ENCODE measurements at places on chromosomes 5 and 9. TPM values are rescaled to one million over a fixed set of nuclear protein-coding genes. Genes with fewer than 3 reads are reported as not detected.

GRCh38 chr5:151886546-151887275 is 37.9 kb downstream of the GLRA1 start:
- no peak for DNase-seq

DNA sequence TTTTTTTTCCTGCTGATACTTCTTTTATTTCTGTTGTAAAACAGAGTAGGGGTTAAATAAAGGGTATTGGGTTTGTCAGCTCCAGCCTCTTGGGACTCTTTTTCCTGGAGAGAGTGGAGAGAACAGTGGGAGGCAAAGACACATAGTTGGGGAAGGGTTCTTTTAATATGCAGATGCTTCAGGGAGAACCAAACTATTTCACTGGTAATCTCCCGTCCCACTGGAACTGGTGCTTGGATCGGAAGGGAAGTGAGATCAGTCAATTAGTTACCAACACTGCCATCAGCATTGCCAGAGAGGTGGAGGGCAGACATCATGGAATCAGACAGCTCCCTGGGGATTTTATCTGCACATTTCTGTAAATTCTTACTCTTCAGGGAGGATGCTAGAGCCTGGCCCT is 47.6 kb upstream of the ELOVL7 start:
- DNase-seq = no peak

DNA sequence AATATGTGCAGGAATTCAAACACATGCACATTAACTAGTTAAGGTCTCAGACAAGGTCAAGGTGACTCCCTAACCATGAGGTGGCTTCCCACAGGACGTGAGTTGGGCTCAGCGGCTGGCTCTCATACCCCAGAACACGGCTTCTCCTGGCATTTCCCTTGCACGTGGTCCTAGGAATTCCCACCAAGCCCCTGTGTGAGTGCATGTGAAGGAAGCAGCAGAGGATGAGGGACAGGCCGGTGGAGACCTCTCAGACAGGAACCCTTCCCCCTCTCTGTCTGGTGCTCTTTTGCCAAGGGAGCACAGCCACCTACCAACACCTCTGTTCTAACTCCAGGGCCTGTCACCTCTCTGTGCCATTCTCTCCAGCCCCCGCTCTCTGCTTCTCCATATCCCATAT is 271.0 kb downstream of the FSTL4 start:
- no peak for DNase-seq

DNA sequence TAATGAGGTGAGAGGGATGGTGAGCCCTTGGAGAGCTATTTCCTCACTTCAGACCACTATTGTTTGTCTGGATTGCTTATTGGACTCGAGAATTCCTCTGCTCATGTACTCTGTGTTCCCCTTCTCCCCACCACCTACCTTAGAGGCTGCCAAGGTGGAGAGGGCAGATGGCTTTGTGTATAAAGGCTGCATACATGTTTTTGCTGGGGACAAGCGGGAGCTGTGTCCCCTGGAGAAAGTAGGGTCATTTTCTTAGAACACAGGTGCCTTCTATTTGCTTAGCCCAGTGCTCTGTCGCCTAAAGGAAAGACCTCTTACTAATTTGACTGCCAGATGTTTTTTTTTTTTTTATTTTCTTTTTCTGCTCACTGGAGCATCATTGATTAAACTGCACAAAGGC is 29.7 kb downstream of the RASGRF2 start:
- DNase-seq = no peak

- DNase-seq = no peak
These were observed 172.9 kb upstream of the PTCH1 start for GRCh38 chr9:95689669-95690068.

GRCh38 chr9:35453786-35454185 is 36.1 kb upstream of the RUSC2 start:
- no peak for DNase-seq

SLC23A1 gene
- total RNA-seq = 1.0 TPM

DNA sequence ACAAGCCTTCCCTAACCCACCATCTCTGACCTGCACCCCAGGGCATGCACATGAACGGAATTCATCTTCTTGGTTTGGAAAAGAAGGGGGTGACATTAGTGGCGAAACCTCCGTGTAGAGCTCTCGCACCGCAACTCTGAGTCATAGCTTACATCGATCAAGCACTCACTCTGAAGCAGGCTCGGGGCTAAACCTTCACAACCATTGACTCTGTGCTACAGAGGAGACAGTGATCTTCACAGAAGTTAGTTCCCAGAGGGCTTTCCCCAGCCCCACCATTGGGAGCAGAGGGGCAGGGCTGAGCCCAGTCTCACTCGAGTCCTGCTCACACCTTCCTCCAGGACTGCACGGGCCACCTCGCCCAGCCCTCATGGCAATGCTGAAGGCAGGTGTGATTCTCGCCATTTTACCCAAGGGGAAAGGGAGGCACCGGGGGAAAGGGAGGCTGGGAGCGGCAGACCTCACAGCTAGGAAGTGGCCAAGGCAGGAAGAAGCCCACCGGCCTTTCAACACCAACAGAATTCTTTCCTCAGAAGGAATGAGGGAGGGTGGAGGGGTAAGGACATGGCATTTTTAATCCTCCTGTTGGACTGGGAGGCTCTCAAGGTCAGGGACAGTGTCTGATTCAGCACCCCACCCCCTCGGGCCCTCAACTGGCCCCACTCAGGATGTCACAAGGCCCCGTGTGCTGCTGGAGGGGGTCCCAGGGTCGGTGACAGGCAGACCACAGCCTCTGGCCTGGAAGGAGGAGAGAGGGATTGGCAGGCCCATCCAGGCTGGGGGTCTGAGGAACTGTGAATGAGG is 25.9 kb upstream of the IL17B start:
- DNase-seq = no peak

- no peak for DNase-seq
These were observed 248.0 kb downstream of the NTRK2 start for GRCh38 chr9:84917366-84918070.

MORN5 gene
- total RNA-seq = not detected

GRCh38 chr5:140391312-140391711 is 10.3 kb upstream of the ANKHD1 start:
- DNase-seq = no peak

- no peak for DNase-seq
These were observed 61.0 kb downstream of the GTF3C4 start for GRCh38 chr9:132731230-132731629.

DNA sequence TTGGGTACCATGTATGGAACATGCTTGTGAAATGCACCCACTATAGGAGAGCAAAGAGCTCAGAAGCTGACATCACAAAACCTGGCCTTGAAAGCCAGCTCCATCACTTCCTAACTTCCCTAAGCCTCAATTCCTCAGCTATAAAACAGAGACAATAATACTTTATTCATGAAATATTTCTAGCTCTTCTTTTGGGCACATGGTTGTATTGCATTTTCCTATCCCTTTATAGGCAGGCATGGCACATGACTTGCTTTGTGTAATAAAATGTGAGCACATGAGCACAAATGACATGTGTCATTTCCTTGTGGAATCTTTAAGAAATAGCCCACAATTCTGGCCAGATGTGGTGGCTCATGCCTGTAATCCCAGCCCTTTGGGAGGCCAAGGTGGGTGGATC is 18.5 kb downstream of the ZNF366 start:
- DNase-seq = no peak

GRCh38 chr5:133825631-133826289 is 142.7 kb downstream of the C5orf15 start:
- peak; percentile 33 for DNase-seq
